ENCODE measurements at places on chromosomes 7 and 10.

GRCh38 chr10:34658934-34659333 lies 156.2 kb downstream of the PARD3 start:
- DNase-seq, result no peak

DNA sequence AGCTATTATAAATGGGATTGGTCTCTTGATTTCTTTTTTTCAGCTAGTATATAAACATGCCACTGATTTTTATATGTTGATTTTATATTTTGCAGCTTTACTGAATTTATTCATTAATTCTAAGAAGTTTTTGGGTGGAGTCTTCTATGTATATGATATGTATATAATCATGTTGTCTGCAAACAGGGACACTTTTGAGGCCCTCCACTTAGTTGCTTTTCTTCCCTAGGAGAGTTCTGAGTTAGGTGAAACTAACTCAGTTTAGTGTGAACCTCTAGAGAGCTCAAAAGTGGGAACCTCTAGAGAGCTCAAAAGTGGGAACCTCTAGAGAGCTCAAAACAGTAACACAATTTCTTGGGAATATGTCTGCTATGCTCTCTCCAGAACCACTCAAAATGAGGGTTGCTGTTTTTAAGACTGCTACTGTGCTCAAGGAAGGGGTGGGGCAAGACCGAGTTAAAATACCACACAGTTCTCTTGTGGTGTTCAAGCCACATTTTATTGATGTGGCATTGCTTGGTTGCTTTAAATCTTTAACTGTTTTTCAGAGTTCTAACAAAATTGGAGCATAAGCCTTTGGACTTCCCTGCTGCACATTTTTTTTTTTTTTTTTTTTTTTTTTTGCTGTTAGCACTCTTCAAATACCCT lies 13.2 kb downstream of the CCDC7 start:
- no peak for DNase-seq

DNA sequence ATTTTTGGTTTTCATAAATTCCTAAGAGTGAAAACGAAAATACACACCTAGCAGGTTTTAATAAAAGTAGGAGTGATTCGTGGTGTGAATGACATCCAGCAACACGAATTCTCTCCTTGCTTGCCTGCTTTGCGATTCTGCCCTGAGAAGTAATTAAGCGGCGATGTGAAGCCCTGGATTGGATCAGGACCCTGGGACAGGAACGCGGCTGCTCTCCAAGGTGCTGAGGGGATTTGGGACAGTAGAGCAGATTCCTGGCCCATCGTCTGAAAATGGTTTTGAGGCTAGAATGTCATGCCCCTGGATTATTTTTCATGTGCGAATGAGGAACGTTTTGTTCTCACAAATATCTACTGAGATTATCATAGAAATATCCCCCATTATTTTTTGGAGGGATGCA lies 7.8 kb downstream of the NPS start:
- DNase-seq, result no peak

GRCh38 chr10:51961401-51961800 lies 262.0 kb upstream of the CSTF2T start:
- DNase-seq, result no peak

DNA sequence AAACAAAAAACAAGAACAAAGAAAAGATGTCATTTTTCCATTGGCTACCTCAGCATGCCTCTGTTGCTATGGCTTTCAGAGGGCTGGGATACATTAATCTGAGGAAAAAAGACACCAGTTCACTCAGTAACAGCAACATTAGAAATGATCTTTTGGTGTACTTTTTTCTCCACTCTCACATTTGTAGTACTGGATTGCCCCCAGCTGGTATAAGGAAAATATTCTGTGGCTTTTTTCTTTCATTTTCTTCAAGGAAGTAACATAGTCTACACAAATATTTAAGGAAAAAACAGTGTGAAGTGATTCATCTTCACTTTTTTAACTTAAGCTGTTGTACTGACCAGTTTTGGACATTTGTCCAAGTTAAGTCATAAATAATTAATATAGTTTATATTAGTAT lies 482.3 kb downstream of the SORCS1 start:
- no peak for DNase-seq

- no peak for DNase-seq
Observed at GRCh38 chr10:116722736-116723427, 19.5 kb downstream of the HSPA12A start.

GRCh38 chr7:34220506-34221185 lies 315.3 kb downstream of the BMPER start:
- no peak for DNase-seq

DNA sequence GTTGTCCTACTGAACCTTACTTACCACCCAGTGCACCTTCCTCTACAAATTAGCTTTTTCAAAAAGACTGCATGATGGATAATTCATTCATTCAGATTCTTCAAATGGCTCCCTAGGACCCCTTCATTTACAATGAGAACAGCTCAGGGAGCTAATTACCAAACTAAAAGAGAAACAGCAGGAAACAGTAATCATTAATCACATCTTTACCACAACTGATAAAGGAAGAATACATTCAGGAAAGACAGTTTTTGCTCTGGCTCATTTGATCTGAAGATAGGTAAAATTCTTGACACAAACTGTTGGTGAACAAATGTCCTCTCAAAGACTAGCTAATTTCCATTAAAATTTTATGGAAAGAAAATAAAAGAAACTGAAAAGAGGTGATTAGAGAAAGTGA lies 1652.7 kb upstream of the LRRTM3 start:
- no peak for DNase-seq

DNA sequence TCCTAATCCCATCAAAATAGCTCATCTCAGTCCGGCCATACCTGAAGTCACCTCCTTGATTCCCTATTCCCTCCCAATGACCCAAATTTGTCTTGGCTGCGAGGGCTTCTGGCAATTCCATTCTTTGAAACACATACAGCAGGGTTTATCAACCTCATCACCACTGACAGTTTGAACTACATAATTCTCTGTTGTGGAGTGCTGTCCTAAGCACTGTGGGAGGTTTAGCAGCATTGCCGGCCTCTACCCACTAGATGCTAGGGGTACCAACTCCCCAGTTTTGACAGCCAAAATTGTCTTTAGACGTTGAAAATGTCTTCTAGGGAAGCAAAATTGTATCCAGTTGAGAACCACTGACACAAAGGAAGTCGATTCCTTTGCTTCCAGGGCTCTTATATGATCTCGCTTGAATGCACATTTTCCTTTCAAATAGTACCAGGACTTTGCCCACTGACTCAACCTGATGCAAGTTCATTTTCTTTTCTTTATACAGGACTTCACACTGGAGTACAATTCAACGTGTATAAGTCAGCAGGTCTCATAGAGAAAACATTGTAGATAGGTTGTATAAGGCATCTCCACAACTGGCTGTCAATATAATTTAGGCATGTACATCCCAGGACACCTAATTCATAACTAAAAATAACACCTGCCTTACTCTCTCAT lies 133.3 kb downstream of the STRA8 start:
- no peak for DNase-seq

- no peak for DNase-seq
Observed at GRCh38 chr7:28815928-28816373, 142.2 kb downstream of the TRIL start.

DNA sequence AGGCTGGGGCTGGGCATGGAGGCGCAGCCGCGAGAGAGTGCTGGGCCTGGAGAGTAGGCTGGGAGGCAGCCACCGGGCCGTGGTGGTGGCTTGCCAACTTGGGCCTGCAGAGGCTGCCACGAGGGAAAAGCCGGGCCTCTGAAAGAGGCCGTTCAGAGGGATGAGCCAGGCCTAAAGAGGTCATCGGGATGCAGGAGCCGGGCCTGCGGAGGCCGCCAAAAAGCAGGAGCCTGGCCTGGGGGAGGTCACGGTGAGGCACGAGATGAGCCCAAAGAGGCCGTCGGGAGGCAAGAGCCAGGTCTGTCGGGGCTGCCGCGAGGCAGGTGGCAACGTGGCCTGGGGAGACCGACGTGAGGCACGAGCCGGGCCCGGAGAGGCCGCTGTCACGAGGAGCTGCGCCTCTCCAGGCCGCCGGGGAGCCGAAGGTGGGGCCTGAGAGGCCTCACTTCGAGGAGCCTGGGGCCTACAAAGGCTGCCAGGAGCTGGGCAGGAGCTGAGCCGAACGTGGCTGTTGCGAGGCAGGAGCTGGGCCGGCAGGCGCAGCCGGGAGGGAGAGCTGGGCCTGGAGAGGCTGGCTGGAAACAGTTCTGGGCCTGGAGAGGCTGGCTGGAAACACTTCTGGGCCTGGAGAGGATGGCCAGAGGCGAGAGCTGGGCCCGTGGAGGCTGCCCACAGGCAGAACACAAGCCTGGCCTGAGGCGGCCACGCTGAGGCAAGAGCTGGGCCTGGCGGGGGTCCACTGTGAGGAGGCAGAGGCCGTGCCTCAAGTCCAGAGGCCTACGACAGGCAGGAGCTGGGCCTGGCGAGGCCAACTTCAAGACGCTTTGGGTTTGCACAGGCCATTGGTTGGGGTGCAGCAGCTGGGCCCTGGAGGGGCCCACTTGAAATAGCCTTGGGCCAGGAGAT lies 24.6 kb downstream of the MDH2 start:
- no peak for DNase-seq

GRCh38 chr10:84156768-84157167 lies 16.8 kb upstream of the GPR15LG start:
- peak; percentile 19 for DNase-seq

DNA sequence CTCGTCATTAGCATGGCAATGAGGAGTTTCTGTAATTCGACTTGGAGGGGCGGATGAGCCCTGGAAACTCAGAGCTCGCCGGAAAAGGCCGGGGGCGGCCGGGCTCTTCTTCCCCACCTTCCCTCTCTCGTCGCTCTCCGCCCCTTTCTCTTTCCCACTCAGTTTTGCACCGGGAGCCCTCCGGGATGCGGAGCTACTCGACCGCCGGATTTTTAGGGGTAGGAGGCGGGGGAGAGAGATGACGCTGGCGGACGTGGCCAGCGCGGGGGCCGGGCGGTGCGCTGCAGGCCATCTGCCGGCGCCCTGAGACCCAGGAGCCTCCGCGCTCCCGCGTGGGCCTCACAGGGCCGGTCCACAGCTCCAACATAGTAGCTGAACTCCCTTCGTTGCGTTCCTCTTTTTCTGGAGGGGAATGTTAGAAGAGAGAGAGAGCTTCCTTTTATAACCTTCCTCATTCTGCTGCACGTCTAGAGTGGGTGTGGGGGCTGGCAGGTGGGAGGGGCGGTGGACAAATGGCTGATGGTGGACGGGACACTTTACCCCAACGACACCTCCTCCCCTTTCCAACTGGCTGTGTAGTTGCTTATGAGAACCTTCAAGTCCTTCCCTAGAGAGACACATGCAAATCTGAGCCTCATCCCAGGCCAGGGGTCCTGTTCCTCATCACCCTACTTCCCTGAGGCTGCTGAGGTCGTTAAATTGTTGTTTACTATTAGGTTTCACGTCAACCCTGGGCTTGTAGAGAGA lies 1.1 kb upstream of the HOXA1 start:
- DNase-seq, result no peak

- no peak for DNase-seq
Observed at GRCh38 chr10:83023662-83024061, 1115.6 kb upstream of the GHITM start.

DNA sequence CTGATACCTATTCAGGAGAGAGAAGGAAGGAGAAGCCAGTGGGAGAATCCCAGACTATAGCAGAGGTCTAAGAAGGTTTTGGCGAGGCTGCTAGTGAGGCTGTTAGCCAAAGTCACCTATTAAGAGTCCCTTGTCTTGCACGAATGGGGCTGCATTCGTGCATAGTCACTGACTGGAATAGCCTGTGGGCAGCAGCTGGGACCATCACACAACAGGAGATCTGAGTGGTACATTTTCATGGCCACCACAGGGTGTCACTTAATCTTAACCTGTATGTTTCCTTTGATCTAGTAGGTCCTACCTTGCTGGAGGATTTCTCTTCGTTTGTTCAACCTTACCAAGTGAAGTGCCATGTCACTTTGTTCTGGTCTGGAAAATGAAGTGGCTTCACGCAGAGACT lies 319.9 kb downstream of the BMPER start:
- DNase-seq, result no peak

GRCh38 chr10:10734356-10735064 lies 283.2 kb upstream of the CELF2 start:
- DNase-seq, result no peak

GRCh38 chr10:103114876-103115275 lies 78.2 kb downstream of the NT5C2 start:
- no peak for DNase-seq

DNA sequence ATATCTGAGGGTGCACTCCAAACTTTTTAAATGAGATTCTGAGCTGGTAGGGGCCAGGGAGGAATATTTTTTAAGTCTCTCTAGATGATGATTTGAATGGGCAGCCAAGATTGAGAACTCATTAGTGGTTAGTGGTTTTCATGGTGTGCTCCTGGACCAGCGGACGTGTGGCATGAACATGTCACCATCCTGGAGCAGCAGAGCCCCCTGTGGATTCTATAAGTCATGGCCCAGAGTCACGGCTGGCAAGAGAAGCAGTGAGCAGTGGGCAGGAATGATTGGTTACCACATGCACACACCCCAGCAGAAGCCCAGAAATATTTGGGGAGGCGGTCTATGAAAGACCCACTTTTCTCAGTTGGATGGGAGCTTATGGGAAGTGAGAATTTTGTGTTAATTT lies 21.2 kb upstream of the UCN3 start:
- DNase-seq, result no peak

- DNase-seq, result no peak
Observed at GRCh38 chr7:102849079-102849478, 63.7 kb upstream of the LRRC17 start.

GRCh38 chr7:49974035-49974434 lies 119.0 kb downstream of the ZPBP start:
- no peak for DNase-seq

DNA sequence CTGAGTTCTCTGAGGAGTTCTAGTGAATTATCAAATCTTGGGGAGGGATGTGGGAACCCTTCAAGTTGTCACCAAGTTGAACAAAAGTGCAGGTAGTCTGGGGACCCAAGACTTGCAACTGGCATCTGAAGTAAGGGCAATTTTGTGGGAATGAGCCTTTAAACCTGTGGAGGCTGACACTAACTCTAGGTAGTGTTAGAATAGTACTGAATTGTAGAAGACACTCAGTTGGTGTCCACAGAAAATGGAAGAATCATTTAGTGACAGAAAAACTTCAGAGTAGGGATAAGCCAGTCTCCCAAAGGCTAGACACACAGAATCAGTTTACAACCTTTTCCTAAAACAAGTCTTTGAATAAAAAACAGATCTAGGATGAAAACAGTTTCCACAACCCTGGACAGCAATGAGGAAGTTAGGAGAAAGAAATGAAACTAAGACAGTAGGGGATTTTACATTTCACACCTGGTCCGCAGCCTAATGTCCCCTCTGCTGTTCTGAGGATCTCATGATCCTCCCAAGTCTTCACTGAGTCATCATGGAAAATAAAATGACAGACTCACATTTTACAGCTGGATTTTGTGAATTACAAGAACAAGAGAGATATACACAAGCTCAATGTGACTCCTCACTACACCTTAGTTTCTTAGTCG lies 23.0 kb upstream of the ING3 start:
- no peak for DNase-seq

DNA sequence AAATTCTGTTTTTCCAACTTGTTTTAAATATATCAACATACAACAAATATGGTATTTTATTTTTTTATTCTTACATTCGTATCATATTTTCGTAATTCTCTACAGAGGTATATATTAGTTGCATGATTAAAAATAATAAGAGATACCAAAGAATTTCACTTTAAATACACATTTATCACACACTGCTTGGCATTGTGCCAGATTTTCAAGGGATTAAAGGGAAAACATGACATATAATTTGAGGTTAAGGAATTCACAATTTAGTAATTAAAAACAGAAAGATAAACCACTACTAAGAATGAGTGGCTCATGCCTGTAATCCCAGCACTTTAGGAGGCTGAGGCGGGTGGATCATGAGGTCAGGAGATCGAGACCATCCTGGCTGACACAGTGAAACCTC lies 484.7 kb upstream of the SORCS1 start:
- no peak for DNase-seq

- DNase-seq, result no peak
Observed at GRCh38 chr7:121904120-121904519, 31.2 kb downstream of the PTPRZ1 start.
